SW 1271 (cell line): ENCODE measurements at places on chromosomes 1 and 21.

DNA sequence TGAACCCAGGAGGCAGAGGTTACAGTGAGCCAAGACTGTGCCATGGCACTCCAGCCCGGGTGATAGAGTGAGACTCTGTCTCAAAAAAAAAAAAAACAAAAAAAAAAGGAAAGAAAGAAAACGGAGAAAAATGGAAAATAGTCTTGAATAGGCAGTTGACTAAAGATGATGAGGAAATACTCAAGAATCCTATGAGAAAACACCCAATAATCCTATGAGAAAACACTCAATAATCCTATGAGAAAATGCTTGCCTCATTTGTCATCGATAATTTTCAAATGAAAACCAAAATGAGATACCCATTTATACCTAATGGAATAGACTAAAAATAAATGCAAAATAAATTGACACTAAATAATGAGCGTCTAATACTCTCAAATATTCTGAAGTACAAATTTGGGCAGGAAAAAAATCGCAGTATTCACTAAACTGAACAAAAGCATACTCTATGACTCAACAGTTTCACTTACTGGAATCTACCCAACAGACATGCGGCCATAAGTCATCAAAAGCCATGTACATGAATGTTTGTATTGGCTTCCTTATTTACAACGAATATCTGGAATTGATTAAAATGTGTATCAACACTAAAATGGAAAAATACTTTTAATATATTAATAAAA is 733.9 kb upstream of the CHRM3 start:
- DNase-seq, result no peak

GRCh38 chr1:86502721-86503405 is 34.1 kb downstream of the CLCA1 start:
- DNase-seq, result no peak

GRCh38 chr1:5634893-5635292 is 357.3 kb downstream of the NPHP4 start:
- DNase-seq, result no peak

DNA sequence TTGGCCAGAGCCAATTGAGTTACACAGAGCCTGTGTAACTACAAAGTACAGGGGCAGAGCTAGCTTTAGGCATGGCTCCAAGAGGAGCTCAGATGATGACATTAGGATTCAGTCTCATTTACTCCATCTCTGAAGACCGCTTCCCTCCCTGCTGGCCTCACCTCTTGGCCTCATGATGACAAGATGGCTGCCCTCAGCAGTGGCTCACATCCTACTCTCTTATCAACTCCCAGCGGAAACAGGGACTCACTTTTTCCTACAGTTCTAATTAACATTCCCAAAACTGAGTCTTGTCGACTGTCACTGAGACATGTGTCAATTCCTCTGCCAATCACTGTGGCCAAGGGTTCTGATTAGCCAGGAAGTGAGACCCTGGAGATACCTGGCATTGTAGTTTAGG is 59.4 kb upstream of the ECE1 start:
- no peak for DNase-seq

DNA sequence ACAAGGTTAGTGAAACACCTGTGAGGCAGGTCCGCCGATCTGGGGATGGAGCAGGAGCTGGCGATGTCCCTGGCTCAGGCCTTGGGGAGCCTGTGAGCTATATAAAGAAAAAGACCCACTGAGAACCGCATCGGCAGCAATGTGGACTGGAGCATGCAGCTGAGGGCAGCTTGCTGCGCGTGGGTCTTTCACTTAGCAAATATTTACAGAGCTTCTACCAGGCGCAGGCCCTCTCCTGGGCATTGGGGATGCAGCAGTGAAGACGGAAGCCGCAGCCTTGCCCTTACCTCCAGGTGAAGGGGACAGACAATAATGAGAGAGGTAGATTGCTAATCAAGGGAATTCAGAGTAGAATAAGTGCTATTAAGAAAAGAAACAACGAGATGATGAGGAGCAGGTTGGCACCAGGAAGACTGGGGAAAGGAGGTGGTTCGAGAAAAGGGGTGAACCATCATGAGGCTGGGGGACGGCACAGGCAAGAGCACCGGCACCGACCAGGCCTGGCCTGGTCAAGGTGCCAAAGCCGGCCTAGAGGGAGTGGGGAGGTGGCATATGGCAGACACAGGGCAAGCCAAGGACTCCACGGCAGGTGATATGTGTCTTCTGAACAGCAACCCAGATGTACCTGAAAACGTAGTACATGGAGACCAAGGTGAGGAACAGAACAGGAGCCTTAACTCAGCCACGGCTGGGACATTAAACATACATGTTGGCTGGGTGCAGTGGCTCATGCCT is 60.7 kb upstream of the PAX7 start:
- DNase-seq, result no peak

DNA sequence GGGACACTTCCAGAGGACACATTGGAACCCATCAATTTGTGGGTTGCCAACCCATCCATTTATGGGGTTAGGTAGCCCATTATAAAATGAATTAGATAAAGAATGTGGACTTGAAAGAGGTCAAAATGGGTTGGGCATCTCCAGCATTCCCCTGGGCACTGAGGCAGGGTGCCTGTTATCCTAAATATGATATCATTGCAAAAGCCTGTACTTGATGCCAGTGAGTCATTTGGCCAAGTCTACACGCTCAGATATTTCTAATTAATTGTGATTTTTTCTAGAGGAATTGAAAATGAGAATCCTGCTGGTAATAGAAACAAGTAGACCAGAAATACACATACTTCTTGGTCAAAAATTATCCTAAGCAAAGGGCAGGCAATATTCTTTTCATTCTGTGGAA is 21.9 kb upstream of the NBL1 start:
- DNase-seq, result no peak

DNA sequence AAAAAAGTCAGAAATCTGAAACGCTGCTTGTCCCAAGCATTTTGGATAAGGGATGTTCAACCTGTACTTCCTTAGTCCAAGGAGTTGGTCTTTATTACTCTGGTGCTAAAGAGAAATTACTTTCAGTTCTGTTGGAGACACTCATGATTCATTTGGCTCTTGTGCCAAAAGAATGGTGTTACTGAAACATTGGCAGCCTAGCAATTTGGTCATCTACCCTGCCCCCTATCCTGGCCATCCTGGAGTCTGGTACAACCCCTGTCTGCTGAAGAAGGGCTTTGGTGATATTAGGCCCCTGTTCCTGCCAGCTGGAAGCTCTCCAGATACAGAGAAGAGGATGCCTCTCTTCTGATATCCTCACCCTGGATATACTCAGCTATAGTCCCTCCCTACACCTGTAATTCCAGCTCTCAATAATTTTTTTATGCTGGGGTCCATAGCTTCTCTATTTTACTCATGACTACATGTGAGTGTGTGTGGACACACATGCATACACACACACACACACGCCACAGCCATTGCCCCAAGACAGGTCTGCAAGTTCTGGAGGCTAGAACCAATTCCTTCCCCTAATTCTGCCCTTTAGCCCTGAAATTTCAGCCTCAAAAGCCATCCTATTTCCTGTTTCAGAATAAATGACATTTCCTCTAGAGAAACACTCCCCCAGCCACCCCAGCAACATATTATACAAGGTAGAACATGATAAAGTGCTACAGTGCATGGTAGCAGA is 40.0 kb downstream of the LHX8 start:
- no peak for DNase-seq

- no peak for DNase-seq
Observed at GRCh38 chr1:211752317-211752716, 76.9 kb upstream of the NEK2 start.

GRCh38 chr1:166925810-166926478 is 49.4 kb downstream of the ILDR2 start:
- DNase-seq, result peak; percentile 18

- DNase-seq, result no peak
Observed at GRCh38 chr1:196910215-196910614, 22.4 kb downstream of the CFHR4 start.

GRCh38 chr1:30403061-30403645 is 320.2 kb downstream of the MATN1 start:
- no peak for DNase-seq

- peak; percentile 75 for DNase-seq
Observed at GRCh38 chr1:238485057-238485911, 594.6 kb upstream of the ZP4 start.

DNA sequence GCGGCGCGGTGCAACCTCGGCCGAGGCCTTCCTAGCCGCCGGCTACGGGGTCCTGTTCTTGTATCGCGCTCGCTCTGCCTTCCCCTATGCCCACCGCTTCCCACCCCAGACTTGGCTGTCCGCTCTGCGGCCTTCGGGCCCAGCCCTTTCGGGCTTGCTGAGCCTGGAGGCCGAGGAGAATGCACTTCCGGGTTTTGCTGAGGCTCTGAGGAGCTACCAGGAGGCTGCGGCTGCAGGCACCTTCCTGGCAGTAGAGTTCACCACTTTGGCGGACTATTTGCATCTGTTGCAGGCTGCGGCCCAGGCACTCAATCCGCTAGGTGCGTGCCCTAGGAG is 379 bp downstream of the PPCS start:
- no peak for DNase-seq

GRCh38 chr1:63575340-63575826 is 17.8 kb upstream of the PGM1 start:
- DNase-seq, result no peak

DNA sequence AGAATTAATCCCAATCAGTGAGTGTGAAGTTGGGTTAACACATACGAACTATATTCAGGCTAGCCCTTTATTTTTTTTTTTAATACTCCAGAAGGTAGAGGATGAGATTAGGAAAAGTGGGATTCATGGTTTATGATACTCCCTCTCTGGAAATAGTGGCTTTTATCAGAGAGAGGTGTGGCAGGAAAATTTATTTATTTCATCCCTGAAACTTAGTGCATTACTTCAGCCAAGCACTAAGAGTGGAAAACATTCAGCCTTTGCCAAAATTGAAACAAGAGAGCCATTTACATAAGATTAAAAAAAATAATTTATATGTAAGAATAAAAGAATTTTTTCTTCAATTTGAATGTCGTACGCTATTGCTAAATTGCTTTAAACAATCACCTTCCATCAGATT is 35.0 kb downstream of the MTR start:
- DNase-seq, result no peak

DNA sequence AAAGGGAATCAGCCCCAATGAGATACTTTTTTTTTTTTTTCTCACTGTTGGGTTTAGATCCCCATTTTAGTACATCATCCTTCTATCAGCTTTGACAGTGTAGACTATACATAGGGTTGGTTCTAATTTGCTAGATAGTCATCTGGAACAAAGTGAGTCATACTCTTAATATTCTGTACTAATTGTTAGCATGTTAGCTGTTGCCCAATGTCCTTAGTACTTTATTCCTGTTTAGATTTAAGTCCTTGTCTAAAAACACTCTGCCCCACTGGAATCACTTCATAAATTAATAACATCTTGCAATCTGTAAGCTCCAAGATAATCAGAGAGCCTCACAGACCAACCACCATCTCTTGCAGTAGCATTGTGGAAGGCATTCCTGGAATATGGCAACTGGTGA is 209.8 kb upstream of the KIAA0040 start:
- no peak for DNase-seq

DNA sequence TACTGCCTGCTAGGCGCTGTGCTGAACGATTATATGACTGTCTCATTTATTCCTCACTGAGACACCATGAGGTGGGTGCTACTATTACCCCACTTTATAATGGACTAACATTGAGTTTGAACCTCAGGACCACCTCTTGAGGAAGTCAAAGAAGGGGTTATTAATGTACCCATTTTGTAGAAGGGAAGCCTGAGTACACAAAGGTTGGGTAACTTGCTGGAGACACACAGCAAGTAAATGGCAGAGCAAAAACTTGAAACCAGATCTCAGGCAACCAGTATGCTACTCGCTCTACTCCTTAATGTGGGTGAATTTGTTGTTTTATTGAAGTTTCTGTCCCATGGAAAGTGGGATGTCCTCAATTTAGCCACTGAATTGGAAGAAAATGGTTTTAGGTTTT is 30.1 kb downstream of the KCNA10 start:
- DNase-seq, result no peak

- DNase-seq, result no peak
Observed at GRCh38 chr1:115879977-115880376, 39.1 kb upstream of the NHLH2 start.

DNA sequence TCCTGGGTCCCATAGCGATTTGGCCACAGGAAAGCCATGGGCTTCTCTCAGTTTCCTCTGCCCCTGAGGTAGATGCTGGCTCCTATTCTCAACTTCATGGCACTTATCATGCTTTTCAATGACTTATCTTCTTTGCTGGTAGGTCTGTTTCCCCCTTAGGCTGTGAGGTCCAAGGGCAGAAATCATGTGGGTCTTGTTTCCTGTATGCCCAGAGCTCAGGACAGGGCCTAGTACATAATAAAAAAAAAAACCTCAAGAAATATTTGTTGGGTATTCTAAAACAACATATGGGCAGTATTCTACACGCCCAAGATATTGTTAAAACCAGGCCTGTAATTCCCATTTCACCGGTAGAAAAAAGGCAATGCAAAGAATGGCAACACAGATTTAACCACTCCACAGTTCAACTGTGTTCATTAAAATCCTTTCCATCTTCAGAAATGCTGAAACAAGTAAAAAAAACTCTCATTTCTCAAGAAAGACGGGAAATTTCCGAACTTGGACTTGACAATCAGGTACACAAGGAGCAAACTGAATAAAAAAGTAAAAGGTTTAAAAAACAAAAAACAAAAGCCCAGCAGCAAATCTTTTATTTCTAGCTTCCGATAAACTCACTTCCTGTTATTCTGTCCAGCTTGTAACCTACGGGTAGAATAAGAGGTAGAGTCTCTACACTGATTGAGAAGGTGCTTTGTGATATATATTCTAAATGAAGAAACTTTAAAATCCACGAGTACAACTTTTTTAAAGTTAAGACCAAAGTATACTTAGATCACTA is 6.3 kb upstream of the TDRD10 start:
- no peak for DNase-seq

GRCh38 chr1:59997479-59998115 is 71.0 kb upstream of the CYP2J2 start:
- DNase-seq, result no peak

- DNase-seq, result no peak
Observed at GRCh38 chr1:21018673-21019072, 158.0 kb downstream of the EIF4G3 start.

DNA sequence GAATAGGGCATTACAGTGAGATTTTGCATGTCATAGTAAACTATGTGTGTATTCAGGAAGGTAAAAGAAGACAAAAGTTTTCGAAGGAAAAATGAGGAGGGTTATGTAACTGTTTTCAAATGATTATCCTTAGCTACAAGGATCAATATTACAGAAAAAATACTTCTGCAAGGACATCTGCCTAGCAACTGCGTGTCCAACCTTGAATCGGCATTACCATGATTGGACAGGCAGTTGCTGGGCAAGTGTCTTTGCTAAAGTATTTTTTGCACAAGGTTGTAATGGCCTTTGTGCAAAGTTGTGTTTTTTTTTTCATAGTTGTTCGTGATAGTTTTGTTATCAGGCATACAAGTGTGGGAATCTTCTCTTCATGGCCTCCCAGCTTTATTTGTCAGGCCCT is 136.8 kb downstream of the FASLG start:
- no peak for DNase-seq
